Heart right ventricle (tissue), 16 donors: ENCODE measurements at places on chromosomes 5 and 9. TPM values are rescaled to one million over a fixed set of nuclear protein-coding genes. Genes with fewer than 3 reads are reported as not detected.

LYSMD3 gene
- total RNA-seq: 16.0 TPM

NDST1 gene
- total RNA-seq: 67.6 TPM

GRCh38 chr5:140509898-140510297 is 37.6 kb upstream of the EIF4EBP3 start:
- no peak overlapping the region for H3K4me3 ChIP-seq
- H3K4me1 ChIP-seq: no peaks in the 10 kb centered on the region
- peaks cover 100% of the 10 kb centered on the region for H3K36me3 ChIP-seq

DNA sequence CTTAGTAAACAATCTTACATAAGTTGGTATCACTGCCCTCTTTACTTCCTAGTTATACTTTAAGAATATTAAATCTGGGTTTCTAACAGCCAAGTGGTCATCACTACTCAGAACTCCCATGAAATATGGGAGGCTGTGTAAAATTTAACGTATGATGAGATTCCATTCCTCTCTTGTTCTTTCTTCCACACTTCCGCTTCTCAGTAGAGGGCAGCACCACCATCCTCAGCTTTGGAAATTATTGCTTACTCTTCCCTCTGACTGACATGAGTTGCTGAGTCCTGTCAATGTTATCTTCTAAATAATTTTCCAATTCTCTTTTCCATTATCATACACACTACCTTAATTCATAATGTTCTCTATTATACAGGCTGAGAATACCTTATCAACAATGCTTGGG is 194.0 kb downstream of the RFX3 start:
- no peaks in the 10 kb centered on the region for H3K4me1 ChIP-seq
- no peak for DNase-seq
- peaks cover 6% of the 10 kb centered on the region for H3K36me3 ChIP-seq
- H3K27ac ChIP-seq: no peak overlapping the region
